GM23338 (cell line): ENCODE measurements at places on chromosomes 6 and 20.

DNA sequence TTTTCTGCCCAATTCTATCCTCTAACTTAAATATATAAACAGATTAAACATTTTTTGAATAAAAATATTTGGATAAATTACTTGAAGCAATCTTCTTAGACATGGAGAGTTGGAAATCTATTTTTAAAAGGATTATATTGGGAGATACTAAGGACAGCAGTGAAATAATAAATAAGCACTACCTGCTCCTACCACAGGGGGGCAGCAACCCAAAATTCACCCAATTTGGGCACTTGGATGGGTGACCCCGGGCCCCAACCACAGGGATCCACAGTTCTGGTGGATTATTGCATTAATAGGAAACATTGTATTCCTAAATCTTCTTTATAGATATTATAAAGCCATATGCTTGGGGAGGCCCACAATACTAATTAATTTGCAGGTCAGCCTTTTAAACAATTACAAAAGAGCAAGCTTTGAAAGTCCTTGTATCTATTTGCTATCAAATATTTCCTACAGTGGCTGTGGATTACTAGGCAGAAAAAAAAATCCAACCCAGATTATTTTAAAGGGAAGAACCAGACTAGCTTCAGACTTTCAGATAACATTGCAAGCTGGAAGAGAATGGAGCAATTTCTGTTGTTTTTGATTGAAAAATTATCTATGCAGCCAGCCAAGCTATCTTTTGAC, 66.4 kb upstream of the PDE10A start:
- H3K27me3 ChIP-seq = no peaks in the 10 kb centered on the region
- H3K27ac ChIP-seq = no peak overlapping the region
- peak; percentile 67 for DNase-seq
- peaks cover 3% of the 10 kb centered on the region; the same call in 1 of the 2 replicates for H3K4me1 ChIP-seq
- no peak overlapping the region for H3K4me3 ChIP-seq

DNA sequence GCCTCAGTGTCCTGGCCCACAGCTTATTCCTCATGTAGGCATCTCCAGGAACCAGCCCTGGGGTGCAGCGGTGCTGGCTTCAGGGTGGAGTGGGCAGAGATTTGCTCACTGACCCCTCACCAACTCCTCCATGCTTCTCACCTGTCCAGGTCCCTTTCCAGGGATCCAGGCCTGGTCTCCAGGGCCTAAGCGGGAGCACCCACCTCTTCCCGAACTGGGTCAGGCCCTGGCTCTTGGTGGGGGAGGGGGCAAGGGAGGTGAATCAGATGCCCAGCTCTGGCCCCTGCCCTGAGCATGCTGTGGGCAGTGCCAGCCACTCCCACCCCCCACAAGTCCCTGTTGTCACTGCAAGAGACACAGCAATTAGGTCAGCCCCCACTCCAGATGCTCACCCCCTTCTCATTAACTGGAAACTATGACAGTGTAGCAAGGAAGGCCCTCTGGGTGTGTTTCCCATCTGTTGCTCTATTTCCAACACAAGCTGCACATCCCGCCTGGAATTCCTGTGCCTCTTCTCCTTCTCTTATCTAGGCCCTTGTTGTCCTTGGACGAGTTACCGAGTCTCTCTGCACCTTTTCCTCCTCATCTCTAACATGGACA, 37.0 kb downstream of the MDFI start:
- no peak for DNase-seq
- no peak overlapping the region for H3K27ac ChIP-seq
- H3K27me3 ChIP-seq = no peaks in the 10 kb centered on the region
- peaks cover 20% of the 10 kb centered on the region for H3K4me1 ChIP-seq
- no peaks in the 10 kb centered on the region for H3K36me3 ChIP-seq
- no peak overlapping the region for H3K4me3 ChIP-seq

- no peak overlapping the region for H3K27ac ChIP-seq
- no peaks in the 10 kb centered on the region for H3K27me3 ChIP-seq
- H3K36me3 ChIP-seq = no peaks in the 10 kb centered on the region
- no peak overlapping the region for H3K4me3 ChIP-seq
- no peak for DNase-seq
Measured at GRCh38 chr6:166027761-166028160, 139.9 kb downstream of the TBXT start.

DNA sequence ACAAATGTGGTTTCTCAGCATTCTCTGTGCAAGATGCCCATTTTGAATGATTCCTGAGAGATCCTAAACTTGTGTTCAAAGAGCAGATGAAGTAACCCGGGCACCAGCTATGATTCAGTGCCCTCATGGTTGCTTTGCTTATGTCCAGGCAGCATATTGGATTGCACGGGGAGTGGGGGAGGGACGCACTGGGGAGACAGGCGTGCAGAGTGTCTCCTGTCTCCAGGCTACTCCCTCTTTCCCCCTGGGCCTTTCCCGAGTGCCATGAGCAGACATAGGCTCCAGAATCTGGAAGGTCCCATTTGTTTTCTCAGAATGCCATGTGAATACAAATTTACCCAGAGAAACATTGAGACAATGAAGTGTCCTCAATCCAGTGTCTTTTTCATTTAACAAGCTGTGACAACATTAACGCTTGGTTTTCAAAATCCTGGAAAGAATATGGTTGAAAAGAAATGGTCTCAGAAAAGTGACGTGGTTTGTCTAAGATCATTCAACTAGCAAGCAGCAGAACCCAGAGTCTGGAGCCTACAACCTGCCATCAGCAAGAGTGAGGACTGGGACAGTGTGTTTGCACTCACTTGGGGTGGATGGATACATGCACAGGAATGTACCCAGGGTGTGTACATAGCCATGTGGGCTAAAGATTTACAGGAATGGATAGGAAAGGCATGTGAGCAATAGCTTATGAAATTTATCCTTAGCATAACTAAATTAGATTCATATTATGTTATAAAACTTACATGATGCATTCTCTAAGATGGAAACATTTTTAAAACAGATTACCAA, 4.2 kb downstream of the SYNDIG1 start:
- peaks cover 13% of the 10 kb centered on the region for H3K4me1 ChIP-seq
- no peak overlapping the region for H3K27ac ChIP-seq
- peaks cover 47% of the 10 kb centered on the region for H3K27me3 ChIP-seq

DNA sequence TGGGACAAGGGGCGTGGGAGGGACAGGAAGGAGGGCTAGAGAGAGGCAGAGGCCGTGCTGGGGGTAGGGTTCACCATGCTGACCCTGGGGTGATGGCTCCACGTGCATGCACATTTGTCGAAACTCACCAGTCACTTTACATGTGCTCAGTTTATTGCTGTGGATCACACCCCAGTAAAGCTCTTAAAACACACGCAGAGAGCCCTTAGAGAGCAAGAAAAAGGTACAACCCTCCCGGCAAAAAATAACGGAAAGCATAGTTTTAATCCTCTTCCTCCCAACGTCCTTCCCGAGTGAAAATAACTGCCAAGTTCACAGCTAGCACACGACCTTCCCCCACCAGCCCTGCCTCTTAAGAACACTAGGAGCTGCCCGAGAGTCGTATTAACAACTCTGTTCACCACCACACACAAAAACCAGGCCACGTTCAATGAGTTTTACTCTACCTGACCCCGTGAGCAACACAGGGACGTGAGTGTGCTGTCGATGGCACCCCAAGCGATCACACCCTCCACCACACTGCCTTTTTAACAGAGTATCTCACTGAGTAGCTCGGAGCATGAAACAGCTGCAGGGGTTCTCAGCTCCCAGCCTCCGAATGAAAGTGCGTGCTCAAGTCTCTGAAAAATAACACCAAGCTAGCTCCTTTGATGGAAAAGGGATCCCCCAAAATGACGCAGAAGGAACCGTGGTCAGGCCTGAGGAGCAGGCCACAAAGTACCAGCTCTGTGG, 39.7 kb downstream of the TAF4 start:
- no peaks in the 10 kb centered on the region for H3K27me3 ChIP-seq
- DNase-seq = no peak
- H3K36me3 ChIP-seq = no peaks in the 10 kb centered on the region
- peaks cover 23% of the 10 kb centered on the region for H3K4me1 ChIP-seq
- peak overlapping the region; percentile 76; the same call in 1 of the 2 replicates for H3K27ac ChIP-seq
- H3K4me3 ChIP-seq = no peak overlapping the region

DNA sequence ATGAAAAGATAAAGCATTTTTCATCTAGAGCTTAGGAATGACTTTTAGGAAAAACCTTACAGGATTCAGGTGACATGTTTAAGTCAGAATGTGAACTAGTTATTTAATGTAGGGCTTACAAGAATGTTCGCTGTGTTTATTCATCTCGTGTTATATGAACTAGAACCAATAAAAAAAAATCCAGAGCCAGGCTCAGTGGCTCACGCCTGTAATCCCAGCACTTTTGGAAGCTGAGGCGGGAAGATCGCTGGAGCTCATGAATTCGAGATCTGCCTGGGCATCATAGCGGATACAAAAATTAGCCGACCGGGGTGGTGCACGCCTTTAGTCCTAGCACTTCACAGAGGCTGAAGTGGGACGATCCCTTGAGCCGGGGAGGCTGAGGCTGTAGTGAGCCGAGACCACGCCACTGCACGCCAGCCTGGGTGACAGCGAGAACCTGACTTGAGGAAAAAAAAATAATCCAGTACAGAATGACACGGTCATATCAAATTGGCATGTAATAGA, 46.3 kb downstream of the OR2B2 start:
- H3K4me3 ChIP-seq = peak overlapping the region; percentile 78
- DNase-seq = peak; percentile 67
- H3K27me3 ChIP-seq = no peaks in the 10 kb centered on the region
- no peaks in the 10 kb centered on the region for H3K36me3 ChIP-seq

GRCh38 chr6:5556011-5556410, 294.7 kb downstream of the FARS2 start:
- no peaks in the 10 kb centered on the region for H3K4me1 ChIP-seq
- H3K27me3 ChIP-seq = no peaks in the 10 kb centered on the region
- no peak overlapping the region for H3K4me3 ChIP-seq
- DNase-seq = no peak
- no peak overlapping the region for H3K27ac ChIP-seq

DNA sequence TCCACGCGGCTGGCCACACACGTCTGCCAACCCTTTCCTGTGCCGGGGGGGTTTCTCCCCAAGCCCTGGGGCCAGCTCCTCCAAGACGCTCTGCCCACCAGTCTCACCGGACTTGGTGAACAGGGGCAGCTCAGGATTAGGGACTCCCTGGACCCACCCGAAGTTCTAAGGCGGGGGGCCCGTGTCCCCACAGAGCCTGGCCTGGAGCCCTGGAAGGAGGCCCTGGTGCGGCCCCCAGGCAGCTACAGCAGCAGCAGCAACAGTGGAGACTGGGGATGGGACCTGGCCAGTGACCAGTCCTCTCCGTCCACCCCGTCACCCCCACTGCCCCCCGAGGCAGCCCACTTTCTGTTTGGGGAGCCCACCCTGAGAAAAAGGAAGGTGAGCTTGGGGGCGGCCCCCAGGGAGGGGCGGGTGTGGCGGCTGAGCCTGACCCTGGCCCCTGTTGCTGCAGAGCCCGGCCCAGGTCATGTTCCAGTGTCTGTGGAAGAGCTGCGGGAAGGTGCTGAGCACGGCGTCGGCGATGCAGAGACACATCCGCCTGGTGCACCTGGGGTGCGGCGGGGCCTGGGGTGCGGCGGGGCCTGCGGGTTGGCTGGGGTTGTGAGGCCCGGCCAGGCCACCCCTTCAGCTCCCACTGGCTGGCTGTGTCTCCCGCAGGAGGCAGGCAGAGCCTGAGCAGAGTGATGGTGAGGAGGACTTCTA, 2.3 kb downstream of the SLC2A4RG start:
- peaks cover 7% of the 10 kb centered on the region; the same call in 1 of the 2 replicates for H3K4me1 ChIP-seq
- DNase-seq = no peak
- H3K4me3 ChIP-seq = no peak overlapping the region
- no peaks in the 10 kb centered on the region for H3K36me3 ChIP-seq
- 0 out of 2 replicates have a peak overlapping the region, but pooled peaks have one; percentile 50 for H3K27ac ChIP-seq

DNA sequence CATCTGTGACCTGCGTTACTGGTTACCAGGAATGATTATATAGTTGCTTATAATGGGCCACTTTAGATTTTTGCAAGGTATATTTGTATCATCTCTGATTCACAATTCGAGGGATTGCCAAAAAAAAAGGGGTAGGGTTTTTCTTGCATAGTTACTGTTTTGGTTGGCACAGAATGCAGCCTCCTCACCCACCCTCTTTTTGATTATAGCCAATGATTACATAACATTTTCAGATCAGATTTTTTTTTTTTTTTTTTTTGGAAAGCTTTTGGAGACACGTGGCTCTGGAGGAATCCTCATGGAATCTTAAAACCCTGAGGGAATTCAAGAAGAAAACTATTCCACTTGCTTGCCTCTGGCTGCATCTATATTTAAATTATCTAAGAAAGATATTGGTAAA, 53.7 kb downstream of the UST start:
- no peaks in the 10 kb centered on the region for H3K27me3 ChIP-seq
- H3K36me3 ChIP-seq = no peaks in the 10 kb centered on the region
- H3K4me3 ChIP-seq = no peak overlapping the region
- no peak overlapping the region for H3K27ac ChIP-seq

DNA sequence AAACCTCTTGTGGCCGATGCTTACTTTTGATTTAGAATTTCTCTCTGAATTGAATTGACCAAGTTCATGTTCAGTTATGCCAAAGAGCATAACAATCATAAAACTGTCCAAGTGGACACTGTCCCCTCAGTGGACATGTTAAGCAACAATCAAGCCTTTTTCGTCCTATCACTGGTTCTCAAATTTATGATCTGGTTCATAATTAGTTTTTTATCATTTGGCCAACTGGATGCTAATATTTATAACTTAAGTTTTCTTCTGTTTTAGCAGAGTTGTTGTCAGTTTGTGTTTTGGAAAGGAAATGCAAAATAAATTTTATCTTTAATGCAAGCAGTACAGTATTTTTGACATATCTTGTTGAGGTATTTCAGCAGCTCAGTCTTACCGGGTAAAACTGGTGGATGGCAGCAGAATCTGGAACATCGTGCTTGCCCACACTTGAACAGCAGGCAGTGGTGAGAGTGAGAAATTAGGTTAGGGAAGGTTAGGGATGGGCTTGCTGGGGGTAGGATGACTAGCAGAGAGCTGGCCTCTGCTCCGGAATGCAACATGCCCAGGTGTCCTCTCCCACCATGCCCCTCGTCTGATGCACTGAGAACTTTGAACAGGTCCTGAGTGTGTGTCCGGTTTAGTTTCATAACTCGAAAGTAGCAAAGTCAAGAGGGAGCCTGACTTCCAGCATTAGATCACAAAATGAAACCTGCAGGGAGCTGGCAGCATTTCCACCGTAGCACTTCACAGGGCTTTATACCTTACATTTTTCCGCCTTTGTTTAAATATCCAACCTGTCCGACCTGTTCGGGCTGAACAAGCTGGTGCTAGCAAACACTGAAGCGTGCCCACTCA, 93.1 kb downstream of the RREB1 start:
- H3K27me3 ChIP-seq = no peaks in the 10 kb centered on the region
- no peak overlapping the region for H3K27ac ChIP-seq
- H3K4me1 ChIP-seq = no peaks in the 10 kb centered on the region
- DNase-seq = no peak

- DNase-seq = no peak
- H3K27me3 ChIP-seq = no peaks in the 10 kb centered on the region
- H3K4me1 ChIP-seq = 0 out of 2 replicates have a peak, but pooled peaks cover 5% of the 10 kb centered on the region
Measured at GRCh38 chr6:77143659-77144447, 319.4 kb downstream of the HTR1B start.

- H3K27ac ChIP-seq = no peak overlapping the region
- no peaks in the 10 kb centered on the region for H3K27me3 ChIP-seq
- no peak for DNase-seq
Measured at GRCh38 chr20:42204109-42204660, 586.0 kb upstream of the CHD6 start.

- H3K4me3 ChIP-seq = no peak overlapping the region
- no peaks in the 10 kb centered on the region for H3K36me3 ChIP-seq
- H3K27me3 ChIP-seq = no peaks in the 10 kb centered on the region
- H3K27ac ChIP-seq = no peak overlapping the region
- no peak for DNase-seq
Measured at GRCh38 chr6:152380351-152380767, 256.8 kb downstream of the SYNE1 start.
